ENCODE measurements at places on chromosomes 4 and X.

- no peak for DNase-seq
Observed at GRCh38 chrX:31266203-31267076, 194.6 kb upstream of the FTHL17 start.

DNA sequence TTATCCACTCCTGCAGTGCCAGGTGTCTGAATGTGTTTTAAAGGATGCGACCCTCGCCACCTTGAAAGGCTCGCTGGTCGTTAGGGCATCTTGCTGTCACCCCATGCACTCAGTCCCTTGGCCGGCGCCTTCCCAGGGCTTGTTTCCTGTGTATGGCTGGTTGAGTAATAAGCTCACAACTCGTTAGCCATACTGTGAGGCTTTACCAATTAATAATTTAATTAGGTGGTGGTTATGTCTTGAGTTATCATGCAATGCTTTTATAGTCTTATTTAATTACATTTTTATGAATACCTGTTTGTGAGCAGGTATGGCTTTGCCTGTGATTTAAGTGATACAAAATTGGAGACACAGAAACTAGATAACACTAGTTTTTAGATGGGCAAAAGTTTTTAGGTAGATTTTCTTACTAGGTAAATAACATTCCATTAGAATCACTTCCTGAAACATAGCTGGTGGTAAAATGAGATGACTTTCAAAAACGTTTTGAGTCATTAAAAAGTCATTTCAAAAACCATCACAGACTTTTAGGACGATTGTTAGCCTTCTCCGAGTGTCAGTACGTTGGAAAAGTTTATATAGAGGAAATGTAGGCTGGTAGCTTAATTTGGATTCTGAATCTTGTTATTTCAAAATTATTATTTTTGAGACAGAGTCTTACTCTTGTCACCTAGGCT lies 18.2 kb downstream of the PTTG2 start:
- no peak for DNase-seq

DNA sequence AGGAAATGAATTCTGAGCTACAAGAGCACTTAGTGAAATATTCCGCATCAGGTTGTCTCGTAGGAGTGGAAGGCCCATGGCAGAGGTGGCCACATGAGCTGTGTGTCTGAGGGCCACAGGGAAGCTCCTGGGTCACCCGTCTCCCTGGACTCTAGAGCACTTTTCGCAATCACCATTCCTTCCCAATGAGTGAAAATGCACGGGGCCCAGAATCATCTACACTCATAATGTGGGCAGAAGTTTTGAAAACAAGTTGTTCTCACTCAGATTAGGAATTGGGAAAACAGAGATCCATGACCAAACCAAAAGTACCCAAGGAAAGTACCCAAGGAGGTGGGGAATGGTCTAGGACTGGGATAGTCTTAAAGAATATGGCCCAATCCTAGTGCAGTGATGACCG lies 94.4 kb downstream of the SCD5 start:
- no peak for DNase-seq

DNA sequence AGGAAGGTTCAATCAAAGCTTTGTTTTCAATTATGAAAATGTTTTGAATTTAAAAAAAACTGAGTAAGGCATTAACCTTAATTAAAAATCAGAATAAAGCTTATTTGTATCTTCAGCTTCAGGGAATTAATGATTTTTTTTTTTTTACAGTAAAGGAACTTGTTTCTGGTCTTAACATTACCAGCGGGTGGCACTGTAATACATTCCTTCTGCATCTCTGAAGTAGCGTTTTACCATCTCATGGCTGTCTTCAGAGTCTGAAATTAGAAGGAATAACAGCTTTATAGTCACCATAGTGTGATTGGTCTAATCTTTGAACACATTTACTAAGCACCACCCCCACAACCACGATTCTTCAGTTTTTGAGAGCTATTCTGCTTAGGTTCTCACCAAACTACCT lies 102.6 kb downstream of the IL1RAPL2 start:
- no peak for DNase-seq

- DNase-seq, result no peak
Observed at GRCh38 chr4:112060212-112060611, 85.0 kb upstream of the FAM241A start.

DNA sequence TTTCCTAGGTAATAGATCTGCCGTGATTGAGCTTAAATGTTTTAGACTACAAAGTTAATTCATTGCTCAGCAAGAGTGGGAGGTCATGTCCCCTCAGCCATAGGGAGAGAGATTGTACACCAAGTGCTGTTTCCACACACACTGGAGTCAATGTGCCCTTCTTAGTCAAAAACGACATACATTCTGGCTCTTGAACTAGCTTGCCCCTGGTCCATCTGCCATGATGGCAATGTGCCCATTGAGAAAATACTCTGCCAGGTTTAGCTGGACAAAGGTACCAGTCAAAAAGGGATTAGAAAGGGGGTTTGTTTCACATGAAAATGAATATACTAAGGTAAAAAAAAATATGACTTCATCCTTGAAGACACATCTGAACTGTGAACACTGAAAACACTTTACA lies 377.1 kb upstream of the ADGRL3 start:
- no peak for DNase-seq

DNA sequence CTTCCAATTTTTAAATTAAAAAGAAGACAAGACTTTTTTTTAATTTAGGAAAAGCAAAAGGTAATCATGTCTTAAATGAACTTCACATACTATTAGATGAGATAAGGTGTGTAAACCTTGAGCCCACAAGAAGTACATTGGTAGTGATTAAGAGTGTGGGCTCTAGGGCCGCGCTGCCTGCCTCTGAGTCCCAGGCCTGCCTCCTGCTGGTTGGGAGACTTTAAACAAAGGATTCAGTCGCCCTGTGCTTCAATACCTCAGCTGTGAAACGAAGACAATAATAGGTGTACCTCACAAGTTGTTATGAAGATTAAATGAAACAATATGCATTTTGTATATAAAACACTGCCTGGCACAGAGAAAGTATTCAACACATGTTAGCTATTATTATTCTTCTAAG lies 95.9 kb upstream of the MYOZ2 start:
- no peak for DNase-seq

DNA sequence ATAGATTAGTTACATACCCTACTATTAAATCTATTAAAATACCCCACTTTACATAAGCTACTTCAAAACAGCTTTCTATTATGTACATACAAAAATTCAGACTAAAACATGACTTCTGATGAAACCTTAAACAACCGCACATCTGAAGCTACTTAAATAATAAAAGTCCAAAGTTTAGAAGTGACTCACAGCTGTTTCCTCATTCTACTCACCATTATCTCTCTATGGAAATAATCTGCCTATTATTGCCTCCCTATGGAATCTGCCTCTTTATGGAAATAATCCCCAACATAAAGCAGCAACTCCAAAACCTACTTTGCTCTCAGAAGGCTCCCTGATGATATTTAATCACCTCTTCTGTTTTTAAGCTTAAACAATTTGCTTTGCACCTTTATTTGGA lies 15.7 kb upstream of the BANK1 start:
- DNase-seq, result no peak

- DNase-seq, result no peak
Observed at GRCh38 chrX:2501559-2502102, 855 bp upstream of the DHRSX start.

DNA sequence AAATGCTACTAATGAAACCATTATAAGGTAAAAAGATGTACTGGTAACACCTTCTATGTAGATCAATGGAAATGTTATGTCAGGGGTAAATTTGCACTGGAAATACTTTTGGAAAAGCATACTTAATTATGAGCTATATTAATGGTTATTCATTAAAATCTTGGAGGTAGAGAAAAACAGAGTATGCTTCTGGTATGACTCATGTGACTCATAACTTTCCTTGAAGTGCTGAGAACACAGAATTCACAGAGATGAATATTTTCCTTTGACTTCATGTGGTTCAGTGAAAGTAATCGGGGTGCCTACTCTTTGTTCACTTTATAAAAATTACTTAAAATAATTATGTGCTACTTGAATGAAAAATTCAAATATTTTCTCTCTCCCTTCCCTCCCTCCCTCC lies 254.2 kb downstream of the KCTD8 start:
- DNase-seq, result no peak

- no peak for DNase-seq
Observed at GRCh38 chr4:119615068-119615719, 13.4 kb downstream of the PDE5A start.

- DNase-seq, result no peak
Observed at GRCh38 chrX:24150898-24151297, 1.4 kb downstream of the ZFX start.

DNA sequence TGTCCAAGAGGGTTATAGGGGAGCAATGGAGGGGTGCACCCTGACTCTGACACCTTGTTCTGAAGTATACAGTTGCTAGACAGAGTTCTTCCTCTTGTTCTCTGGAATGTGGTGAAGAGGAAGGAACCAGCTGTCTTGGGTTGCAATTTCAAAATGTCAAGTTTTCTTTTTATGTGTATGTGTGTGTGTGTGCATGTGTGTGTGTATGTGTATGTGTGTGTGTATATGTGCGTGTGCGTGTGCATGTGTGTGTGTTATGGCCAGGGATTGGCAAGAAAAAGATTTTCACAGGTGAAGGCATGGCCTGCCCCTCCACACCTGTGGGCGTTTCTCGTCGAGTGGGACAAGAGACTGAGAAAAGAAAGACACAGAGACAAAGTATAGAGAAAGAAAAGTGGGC lies 81.6 kb upstream of the ADGRA3 start:
- DNase-seq, result no peak

GRCh38 chr4:152981278-152981677 lies 45.2 kb downstream of the FHDC1 start:
- no peak for DNase-seq

DNA sequence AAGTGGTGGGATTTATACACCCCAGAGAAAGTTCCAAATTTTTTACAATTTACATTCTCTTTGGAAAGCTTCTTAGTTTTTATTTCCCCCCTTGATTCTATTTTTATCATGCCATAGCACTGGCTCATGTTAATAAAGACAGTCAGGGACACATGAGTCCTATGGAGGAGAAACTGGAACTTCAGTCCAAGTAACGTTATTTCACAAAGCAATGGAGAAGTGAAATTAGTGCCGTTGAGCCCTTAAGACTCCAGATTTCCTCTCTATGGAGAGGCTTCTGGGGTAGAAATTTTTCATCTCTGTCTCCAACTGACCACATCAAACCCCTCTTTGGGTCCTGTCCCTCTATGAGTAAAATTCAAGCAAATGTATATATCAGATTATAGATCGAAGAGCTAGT lies 12.8 kb upstream of the TASL start:
- no peak for DNase-seq

DNA sequence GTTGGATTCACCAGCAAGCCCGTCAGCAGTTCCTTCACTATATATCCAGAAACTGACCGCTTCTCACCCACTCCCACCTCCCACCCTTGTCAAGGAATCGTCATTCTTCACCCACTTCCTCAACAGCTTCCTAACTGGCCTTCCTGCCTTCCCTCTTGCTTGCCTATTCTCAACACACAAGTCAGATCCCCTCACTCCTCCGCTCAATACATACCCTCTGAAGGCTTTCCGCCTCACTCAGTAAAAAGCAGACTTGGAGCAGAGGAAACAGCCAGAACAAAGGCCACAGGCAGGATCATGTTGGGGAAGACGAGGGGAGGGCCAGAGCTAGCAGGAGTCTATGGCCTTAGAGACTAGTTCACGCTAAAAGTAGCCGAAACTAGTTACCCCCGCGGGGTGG lies 23.7 kb downstream of the RWDD4 start:
- DNase-seq, result no peak

GRCh38 chr4:85725721-85726170 lies 250.8 kb downstream of the ARHGAP24 start:
- no peak for DNase-seq

- no peak for DNase-seq
Observed at GRCh38 chrX:38796946-38797345, 4.3 kb upstream of the MID1IP1 start.

DNA sequence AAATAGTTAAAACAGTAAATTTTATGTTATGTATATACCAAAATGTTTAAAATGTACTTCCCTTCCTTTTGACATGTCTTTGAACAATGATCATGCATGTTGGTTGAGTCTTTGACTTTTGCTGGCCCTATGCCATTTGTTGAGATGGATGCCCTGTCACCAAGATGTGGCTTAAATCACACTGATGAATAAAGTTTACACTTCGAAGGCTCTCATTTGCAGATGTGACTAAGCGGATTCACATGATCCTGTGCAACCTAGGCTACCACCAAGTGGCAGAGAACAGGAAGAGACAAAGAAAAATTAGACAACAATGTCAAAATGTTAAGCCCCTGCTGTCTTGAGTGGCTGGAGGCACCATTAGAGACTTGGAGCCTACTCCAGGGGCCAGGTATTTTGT lies 139.9 kb downstream of the RAB28 start:
- DNase-seq, result no peak

DNA sequence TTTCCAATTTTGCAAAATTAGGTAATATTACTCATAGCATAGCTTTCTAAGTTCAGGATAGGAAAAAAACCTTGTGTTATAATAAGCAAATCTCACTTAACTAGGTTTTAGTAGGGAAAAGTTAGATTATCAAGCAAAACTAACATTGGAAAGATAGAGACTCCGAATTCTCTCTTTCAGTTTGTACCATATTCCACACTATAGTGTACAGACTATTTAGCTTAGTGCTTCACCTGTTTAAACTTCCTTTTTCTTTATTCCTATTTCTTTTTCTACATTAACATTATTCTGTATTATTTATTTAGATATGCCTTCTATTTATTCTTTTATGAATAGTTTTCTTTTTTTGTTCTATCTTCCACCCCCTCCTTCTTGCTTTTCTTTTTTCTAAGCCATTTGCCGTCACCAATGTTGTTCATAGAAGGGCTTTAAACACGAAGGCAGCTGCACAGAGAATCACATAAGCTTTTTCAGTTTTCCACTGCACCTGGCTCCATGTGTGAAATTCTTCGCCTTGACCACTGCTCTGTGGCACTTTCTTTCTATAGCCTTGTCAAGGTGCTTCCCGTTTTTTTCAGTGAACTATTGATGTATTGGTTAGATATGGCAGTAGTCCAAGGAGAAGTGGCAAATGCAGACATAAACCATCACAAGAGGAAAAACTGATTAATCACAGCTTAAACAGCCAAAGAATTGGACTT lies 8.5 kb downstream of the PCDH10 start:
- no peak for DNase-seq

DNA sequence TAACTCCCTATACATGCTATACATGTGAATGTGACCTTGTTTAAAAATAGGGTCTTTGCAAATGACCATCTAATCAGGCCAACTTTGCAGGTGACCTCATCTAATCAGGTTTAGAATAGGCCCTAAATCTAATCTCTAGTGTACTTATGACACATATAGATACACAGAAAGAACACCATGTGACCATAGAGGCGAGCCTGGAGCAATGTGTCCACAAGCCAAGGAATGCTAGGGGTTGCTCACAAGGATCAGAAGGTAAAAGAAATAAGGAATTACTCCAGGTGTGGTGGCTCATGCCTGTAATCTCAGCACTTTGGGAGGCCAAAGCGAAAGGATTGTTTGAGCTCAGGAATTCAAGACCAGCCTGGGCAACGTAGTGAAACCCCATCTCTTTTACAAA lies 9.6 kb upstream of the C4orf36 start:
- DNase-seq, result no peak

- DNase-seq, result no peak
Observed at GRCh38 chr4:163107754-163108153, 58.9 kb downstream of the NAF1 start.

Data from AG04450 (cell line).